H4 (cell line): ENCODE measurements at places on chromosomes 13 and 19.

DNA sequence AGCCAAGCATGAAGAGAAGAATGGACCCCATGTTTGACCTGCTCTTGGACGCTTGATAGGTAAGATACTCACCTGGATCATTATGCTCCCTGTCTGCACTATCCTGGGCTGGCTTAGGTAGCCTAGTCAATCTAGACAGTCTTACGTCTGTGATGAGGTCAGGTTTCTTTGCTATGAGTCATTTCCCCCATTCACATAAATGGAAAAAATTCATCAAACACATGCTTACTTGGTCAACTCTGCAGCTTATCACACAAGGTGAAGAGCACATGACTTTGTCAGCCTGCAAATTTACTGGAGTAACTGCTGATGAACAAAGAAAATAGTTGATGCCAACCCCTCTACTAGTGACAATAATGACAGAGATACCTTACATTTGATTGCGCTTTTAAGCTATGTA is 170.0 kb downstream of the NUFIP1 start:
- peak; percentile 61 for DNase-seq

DNA sequence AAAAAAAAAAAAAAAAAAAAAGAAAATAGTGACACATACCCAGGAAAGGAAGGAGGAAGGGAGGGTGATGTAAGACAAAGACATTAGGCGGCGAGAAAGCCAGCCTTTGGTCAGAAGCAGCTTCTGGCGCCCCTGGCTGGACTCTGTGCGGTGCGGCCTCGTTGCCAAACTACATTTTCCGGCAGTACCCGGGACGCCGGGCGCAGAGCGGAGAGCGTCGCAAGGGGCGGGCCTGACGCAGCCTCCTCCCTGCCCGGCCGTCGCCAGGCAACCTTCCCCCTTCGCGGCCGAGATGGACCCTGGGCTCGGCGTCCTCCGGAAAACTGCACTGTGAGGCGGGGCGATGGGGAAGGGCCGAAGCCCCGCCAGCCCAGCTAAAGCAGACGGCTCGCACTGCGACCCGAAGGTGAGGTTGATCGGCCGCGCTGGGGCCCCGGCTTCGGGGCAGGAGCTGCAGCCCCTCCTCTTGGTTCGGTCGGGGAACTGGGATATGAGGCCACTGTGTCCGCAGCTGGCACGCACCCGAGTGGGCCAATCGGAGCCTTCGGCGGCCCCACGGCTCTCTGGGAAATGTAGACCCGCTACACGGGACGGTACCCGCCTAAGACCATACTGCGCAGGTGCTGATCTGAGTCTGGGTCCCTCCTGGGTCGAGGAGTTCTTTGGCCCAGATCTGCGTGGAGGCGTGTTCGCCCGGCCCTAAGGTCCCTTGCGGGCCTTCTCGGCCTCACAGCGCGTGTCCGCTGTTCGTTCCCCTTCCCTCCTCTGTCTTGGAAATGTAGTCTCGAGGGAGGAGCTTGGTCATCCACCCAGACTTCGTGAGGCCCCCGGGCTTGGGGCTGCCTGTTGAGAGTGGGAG is 2.3 kb upstream of the MZF1 start:
- peak; percentile 94 for DNase-seq

- no peak for DNase-seq
Observed at GRCh38 chr19:28242317-28242927, 970.5 kb downstream of the UQCRFS1 start.

DNA sequence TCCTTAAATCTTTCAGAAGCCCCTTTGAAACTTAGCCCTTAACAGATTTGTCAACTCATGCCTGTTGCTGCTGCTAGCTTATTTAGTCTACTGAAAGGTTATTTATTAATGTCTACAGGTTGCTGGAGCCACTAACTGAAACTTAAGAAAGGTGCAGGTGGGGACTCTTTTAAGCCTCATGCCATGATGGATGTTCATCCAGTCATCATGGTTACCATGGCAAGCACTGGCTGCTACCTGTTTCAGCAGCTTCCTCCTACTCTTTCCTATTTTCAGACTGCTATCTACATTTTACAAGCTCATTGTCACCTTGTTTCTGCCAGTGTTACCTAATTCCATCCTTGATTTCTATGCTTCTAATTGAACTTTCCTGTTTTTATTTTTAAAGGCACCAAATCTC is 27.1 kb downstream of the DGKH start:
- DNase-seq, result no peak

- no peak for DNase-seq
Observed at GRCh38 chr19:3133793-3134116, 2.1 kb upstream of the GNA15 start.
